Breast epithelium (tissue), 4 donors: ENCODE measurements at places on chromosomes 6 and 20. TPM values are rescaled to one million over a fixed set of nuclear protein-coding genes. Genes with fewer than 3 reads are reported as not detected.

DNA sequence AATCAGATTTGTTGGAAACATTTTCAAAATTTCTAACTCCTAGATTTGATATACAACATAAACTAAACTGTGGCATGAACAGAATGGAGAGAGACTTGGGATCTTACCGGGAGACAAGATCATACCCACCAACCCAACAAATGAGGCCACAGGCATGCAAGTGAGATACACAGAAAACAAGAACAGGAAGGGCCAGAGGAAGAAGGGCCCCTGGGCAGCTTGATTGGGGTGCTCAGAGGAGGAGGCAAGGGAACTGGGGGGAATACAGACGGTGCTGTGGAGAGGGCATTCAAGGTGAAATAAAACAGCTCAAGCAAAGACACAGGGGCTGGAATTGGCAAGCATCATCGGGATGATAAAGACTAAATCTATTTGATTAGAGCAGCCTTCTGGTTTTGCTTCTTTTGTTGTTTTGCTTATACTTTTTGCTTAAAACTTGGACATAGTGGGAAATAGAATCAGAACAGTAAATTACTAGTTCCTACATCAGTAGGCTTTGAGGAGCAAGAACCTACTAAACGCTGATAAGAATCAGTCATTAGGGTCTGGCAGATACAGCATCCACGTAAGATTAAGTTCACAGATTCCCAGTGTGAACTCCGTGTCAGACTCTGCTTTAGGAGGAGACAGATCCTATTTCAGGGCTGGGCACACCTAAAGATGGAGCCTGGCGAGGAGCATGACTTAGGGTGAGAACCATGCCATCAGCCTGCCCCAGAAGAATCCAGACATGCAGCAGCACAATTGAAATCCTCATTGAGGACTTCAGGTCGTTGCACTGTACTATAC is 3.5 kb upstream of the RAMACL start:
- DNase-seq, result no peak

Gene ADGRB3
- 1.2 TPM for total RNA-seq

- no peak for DNase-seq
Measured at GRCh38 chr20:43389839-43390626, 67.7 kb upstream of the SRSF6 start.

DNA sequence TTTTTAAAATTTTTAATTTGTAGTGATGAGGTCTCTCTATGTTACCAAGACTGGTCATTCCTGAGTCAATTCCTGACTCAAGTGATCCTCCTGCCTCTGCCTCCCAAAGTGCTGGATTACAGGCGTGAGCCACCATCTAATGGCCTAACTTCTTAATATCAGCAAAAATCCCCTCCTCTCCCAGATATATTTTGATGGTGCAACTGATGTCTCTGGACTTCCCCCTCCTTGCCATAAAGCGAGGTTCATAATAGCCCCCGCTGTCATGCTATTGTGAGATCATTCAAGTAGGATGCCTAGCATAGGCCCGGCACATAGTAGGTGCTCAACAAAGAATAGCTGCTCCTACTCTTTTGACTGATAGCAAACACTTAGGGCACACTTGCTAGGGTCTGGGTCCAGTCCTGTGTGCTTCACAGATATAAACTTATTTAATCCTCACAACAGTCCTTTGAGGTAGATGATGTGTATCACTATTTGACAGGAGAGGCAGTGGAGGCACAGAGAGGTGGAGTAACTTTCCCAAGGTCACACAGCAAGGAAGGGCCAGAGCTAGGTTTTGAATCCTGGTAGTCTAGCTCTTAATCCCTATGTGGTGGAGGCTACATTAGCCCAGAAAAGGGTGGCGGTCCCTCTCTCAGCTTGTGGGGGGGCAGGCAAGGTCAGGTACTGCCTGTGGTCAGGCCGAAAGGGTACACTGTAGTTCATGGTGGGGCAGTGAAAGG is 14.6 kb downstream of the SRC start:
- no peak for DNase-seq

DNA sequence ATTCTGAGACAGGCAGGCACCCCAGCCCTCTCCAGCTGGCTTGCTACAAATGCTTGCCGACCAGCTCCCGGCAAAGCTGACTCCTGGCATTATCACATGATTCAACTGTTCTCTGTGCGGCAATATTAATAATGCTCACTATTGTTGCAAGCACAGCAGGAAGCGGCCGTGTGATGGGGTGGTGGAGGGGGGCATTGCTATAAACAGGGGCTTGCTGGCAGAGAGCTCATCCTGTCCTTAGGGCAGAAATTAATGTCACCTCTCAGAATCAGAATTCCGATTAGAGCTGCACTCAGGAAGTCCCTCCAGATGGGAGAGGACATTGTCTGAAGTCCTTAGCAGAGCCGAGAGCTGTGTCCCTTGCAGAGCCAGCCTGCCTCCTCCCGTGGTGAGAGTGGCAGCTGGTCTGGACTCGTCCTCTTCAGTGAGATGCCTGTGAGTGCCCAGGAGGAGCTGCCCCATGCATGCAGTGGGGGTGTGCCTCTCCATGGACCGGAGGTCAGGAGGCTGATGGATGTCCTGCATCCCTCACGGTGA is 162.5 kb downstream of the CDH4 start:
- no peak for DNase-seq

GRCh38 chr20:42402455-42402854 is 784.3 kb upstream of the CHD6 start:
- no peak for DNase-seq

DNA sequence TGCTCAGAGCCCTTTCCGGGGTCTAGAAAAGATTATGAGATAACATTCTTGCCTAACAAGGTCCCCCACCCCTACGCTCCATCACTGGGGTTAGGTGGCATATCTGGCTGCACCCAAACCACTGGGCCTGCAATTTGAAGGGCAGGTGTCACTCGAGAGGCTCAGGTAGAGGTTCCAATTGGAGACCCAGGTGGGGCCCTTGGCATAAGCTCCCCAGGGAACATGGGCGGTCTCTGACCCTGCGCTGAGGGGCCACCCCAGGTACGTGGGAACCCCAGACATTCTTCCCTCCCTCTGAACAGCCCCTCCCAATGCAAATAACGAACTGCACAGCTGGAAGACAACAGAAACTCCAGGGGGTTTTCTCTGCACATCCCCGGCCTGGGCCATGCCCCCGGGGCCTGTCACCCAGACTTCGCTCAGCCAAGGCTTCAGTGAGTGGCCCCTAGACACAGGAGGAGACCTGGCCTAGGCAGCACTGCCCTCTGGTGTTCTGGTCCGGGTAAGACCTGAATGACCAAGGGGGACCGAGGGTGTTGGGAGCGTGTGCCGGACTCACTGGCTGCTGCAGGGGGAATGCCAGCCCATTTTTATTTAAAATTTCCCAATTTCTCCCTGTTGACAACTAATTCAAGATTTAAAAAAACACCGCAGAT is 47.5 kb downstream of the DSTN start:
- peak; percentile 72 for DNase-seq

DNA sequence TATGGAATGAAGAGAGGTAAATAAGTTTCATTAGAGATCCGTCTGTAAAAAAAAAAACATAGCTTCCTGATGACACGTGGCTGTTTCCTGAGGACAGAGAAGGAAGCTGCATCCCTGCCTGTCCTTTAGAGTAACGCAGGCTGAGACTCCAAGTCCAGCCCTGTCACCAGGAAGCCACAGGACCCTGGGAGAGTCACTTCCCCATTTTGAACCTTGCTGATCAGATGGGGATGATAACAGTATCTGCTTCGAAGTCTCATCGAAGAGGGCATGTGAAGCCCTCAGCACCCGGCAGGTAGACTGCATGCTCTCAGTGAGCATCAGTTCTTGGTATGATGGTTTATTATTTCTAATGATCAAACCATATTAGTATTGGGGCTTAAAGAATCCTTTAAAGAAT is 139.1 kb upstream of the KCNG1 start:
- DNase-seq, result no peak

Gene MOCS1
- total RNA-seq, result 25.3 TPM

DNA sequence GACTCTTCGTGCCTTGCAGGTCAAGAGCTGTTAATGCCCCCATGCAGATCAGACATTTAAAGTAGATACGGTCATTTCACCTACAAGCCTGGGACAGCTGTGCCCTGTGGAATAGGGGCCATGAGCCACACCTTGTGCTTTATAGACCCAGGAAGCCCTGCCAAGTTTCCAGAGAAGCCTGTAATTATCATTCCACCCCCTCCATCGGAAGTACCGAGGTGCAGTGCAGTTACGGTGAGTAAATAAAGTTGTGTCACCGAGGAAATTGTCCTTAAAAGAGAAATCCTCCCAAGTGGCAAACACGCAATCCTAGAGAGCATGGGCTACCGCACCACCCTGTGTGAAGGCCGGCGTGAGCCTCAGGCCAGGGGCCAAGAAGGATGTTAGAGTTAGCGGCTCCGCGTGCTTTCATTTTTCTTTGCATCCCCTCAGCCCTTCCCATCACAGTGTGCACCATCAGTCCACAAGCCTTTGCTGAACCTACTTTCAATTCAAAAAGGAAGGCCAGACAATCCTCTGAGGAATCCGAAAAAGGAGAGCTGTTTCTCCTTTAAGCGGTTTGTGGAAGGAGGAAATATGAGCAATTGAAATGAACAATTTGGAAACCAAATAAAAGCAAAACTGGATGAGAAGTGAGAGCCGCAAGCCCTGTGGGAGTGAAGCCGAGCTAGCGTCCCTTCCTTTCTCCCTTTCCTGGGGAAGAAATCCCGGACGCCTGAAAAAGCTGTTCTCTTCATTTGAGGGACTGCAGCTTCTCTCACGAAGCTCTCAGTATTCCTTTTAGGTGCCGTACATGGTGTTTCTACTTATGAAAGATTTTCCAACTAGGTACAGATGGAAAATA is 183.3 kb upstream of the PDE10A start:
- DNase-seq, result no peak

- DNase-seq, result no peak
Measured at GRCh38 chr6:4559281-4559875, 216.8 kb upstream of the CDYL start.

GRCh38 chr6:88763160-88763559 is 200.3 kb downstream of the RNGTT start:
- no peak for DNase-seq

DNA sequence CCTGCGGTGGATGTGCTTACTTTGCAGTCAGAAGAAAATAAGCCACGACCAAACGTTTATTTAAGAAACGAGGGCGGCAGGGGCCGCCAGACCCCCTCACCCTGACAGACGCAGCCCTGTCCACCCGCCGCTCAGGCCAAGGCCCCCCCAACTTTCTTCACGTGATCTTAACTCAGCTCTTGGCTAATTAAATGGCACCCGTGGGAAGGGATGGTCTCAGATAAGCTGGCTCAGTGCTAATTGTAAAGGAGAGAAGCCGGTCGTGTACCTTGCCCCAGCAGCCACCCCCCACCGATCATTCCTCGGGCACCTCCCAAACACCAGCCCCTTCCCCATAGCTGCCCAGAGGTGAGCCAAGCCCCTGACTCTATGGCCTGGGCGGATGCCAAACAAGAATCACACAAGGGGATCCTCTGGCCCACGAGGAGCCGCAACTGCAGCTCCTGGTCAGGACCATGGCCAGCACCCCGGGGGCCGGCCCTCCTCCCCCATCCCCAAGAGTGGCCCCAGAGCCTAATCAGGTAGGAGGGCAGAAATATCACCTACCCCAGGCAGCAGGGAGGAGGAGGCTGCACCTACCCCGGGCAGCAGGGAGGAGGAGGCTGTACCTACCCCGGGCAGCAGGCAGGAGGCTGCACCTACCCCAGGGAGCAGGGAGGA is 11.2 kb downstream of the KCNQ2 start:
- no peak for DNase-seq

Gene MYLK2
- total RNA-seq, result not detected

GRCh38 chr6:20481281-20481680 is 53.0 kb upstream of the CDKAL1 start:
- no peak for DNase-seq

DNA sequence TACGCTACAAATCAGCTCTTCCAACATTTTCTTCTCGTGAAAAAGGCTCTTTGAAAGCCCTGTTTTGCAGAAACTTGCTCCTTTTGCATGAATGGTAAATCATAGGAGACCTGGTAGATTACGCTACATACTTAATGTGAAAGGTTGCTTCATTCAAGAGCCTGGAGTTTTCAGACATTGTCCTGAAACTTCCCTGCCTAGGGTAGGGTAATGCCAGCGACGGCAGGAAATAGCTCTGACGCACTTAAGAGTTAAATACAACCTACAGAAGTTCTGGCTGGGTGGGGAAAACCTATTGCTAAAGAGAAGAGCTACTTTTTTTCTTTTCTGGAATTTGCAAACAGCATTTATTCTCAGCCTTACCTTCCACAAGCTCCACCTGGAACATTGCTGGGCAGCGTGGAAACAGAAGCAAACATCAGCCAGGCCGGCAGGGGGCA is 144.5 kb downstream of the LPA start:
- no peak for DNase-seq

Gene C6orf132
- total RNA-seq, result 10.2 TPM

DNA sequence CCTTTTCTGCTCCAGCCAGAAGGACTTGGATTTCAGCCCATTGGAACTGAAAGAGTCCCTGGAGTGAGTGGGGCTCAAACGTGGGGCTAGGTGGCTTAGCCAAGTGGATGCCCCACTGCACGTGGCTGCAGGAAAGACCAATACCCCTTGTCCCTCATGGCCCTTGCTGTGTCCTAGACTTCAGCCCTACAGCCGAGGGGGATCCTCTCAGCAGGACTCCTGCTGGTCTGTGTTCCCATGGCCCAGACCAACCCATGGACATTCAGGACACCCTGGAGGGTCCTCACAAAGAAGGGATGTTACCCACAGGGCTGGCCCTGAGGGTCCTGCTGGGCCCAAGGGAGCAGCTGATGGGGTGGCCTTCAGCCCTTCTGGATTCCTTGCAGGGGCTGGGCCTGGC is 30.0 kb upstream of the PHACTR3 start:
- no peak for DNase-seq

Gene MLN
- total RNA-seq, result not detected

GRCh38 chr20:5559945-5560344 is 190.3 kb upstream of the SHLD1 start:
- no peak for DNase-seq

- no peak for DNase-seq
Measured at GRCh38 chr6:122553697-122554096, 56.5 kb upstream of the PKIB start.

- no peak for DNase-seq
Measured at GRCh38 chr6:82872185-82872584, 193.5 kb downstream of the UBE3D start.

DNA sequence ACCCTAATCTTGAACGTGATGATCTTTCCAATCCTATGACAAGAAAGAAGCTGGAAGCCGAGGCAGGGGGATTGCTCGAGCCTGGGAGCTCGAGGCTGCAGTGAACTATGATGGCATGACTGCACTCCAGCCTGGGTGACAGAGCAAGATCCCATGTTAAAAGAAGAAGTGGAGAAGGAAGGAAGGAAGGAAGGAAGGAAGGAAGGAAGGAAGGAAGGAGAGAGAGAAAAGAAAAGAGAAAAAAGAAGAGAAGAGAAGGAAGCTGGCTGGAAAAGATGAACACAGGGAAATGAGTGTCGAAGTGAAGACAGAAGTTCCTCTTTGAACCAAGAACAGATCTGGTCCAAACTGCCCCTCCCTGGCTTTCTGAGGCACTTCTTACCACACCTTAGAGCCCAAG is 136.0 kb upstream of the PRND start:
- DNase-seq, result no peak

- DNase-seq, result no peak
Measured at GRCh38 chr20:14556206-14556605, 218.8 kb upstream of the FLRT3 start.

- DNase-seq, result no peak
Measured at GRCh38 chr20:64222851-64223525, 32.6 kb upstream of the PCMTD2 start.

- no peak for DNase-seq
Measured at GRCh38 chr6:35673755-35674154, 15.0 kb downstream of the FKBP5 start.

Gene RIMS1
- total RNA-seq, result 2.6 TPM

GRCh38 chr20:49712996-49713752 is 504 bp downstream of the B4GALT5 start:
- peak; percentile 26 for DNase-seq

GRCh38 chr6:40407239-40407638 is 179.9 kb downstream of the LRFN2 start:
- DNase-seq, result no peak

Gene TCF15
- total RNA-seq, result 2.6 TPM
